M059J (cell line): ENCODE measurements at places on chromosomes 2 and 18. TPM values are rescaled to one million over a fixed set of nuclear protein-coding genes. Genes with fewer than 3 reads are reported as not detected.

DNA sequence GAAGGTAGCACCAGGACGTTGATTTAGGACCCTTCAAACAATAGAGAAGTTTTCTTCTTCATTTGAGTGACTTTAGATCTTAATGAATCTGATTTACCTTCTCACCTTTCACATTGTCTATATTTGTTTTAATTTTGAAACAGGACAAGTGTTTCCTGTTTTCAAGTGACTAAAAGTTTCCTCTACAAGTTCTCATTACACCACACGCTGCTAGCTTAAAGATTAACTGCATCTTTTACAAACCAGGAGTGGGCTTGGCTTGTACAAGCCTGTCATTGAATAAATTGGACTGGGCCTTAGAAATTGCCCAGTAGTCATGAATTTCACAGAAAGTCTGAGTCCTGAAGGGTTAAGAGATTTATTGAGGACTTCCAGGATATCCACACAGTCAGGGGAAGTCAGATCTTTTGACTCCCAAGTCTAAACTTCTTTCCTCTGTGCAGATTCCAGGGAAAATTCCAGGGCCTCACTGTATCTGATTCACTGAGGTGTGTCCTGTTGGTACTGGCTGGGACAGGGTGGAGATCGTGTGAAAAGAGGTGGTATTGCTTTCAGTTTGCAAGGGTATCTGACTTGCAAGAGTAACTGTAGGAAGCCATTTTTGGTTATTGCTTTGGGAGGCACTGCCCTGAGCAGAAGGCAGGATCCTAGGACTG is 3.4 kb downstream of the SGPP2 start:
- DNase-seq: peak; percentile 30

GRCh38 chr2:63743982-63744966 is 97.4 kb upstream of the UGP2 start:
- DNase-seq: no peak

DNA sequence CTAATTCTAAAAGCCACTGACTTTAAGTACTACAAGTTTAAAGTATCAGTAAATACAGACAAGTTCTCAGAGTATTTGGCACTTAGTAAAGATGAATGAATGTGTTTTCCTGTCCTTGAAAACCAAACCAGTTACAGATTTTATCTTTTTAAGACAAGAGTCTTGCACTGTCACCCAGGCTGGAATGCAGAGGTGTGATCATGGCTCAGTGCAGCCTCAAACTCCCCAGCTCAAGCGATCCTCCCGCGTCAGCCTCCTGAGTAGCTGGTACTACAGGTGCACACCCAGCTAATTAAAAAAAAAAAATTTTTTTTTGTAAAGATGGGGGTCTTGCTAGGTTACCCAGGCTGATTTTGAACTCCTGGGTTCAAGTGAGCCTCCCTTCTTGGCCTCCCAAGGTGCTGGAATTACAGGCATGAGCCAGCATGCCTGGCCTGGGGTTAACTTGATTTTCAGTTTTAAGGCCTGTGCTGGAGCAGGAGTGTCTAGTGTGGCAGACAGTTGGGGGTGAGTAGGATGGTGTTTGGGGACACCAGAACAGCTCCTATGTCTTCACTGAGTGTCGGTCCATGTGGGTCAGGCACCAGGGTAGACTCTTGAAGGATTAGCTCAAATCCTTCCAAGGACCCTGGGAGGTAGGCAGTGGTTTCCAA is 9.7 kb downstream of the RPS7 start:
- no peak for DNase-seq

- peak; percentile 63 for DNase-seq
These were observed 587 bp downstream of the SUMO1 start for GRCh38 chr2:202237787-202238233.

- DNase-seq: peak; percentile 50
These were observed 539.4 kb downstream of the RIT2 start for GRCh38 chr18:42576124-42576523.

GRCh38 chr2:43493954-43494353 is 101.9 kb downstream of the THADA start:
- DNase-seq: no peak

GRCh38 chr2:54757500-54757899 is 34.0 kb downstream of the EML6 start:
- peak; percentile 32 for DNase-seq

- DNase-seq: no peak
These were observed 113.6 kb upstream of the APCDD1 start for GRCh38 chr18:10340821-10341220.

DNA sequence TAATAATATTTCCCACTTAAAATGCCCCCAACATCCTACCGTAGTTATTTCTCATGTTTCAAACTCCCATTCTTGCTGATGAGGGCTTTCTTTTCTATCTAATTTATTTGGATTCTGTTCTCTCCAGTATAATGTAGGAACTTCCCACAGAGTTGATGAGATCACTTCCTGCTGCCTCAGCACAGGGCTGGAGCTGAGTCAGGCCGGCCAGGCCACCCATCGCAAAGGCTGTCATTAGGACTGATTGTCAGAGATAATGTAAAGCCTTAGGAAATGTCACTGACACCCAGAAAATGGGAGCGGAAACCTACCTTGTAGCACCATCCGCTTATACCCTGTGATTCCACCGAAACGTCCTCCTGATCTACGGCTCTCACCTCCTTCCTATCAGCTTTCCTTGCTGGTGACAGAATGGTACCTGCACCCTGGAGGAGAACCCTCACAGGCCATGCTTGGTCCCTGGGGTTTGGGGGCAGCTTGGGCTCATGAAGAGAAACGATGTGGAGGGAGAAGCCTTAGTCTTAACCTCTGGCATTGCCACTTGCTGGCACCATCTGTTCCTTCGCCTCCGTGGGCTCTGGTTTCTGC is 672.8 kb upstream of the ID2 start:
- peak; percentile 16 for DNase-seq

GRCh38 chr2:130830538-130830937 is 6.2 kb upstream of the ARHGEF4 start:
- DNase-seq: no peak

DNA sequence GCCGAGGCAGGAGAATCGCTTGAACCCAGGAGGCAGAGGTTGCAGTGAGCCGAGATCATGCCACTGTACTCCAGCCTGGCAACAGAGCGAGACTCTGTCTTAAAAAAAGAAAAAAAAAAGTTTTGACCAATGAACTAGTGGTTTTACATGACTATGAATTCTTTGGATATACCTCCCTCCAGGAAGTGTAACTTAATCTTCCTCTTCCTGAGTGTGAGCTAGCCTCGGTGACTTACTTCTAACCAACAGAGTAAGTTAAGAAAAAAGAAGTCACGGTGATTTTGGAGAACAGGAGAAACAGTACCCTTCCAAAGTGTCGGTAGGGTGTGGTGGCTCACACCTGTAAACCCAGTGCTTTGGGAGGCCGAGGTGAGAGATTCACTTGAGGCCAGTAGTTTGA is 7.1 kb downstream of the TIA1 start:
- DNase-seq: peak; percentile 37

DNA sequence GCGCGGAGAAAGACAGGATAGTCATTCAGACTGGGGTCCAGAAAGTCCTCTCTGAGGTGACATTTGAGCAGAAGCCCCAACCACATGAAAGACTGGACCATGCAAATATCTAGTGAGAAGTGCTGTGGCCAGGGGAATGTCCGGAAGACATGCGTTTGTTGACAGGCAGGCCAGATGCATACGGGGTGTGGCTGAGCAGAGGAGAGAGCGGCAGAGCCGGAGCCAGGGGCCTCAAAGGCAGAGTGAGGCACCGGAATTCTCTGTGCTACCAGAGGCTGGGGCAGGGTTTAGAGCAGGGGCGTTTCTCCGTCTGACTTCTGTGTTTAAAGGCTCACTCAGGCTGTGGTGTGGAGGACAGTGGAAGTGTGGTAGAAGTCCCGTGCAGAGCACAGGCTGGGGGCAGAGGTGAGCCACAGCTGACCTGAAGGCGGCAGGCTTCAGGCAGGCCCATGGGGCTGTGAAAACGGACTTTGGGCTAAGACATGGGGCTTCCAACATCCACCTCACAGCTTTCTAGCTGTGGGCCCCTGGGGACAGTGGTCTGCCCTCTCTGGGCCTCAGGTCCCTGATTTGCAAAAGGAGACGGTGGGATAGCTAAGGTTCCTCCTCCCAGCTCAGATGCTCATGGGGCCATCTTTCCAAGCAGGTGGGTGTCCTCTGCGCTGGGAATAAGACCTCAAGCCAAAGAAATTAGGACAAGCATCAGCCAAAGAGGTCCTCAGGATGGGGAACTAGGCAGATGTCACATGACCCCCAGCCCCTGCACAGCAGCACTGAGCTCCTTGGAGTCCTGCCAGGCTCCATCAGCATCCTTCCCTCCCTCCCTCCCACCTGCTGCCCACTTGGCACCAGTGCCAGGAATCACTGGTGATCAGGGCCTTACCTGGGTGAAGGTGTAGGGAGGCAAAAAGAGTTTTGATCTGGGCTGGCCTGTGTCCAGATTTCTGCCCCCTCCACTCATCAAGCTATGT is 11.2 kb downstream of the RUFY4 start:
- DNase-seq: no peak

GRCh38 chr2:174673440-174673839 is 75.8 kb upstream of the WIPF1 start:
- no peak for DNase-seq

DNA sequence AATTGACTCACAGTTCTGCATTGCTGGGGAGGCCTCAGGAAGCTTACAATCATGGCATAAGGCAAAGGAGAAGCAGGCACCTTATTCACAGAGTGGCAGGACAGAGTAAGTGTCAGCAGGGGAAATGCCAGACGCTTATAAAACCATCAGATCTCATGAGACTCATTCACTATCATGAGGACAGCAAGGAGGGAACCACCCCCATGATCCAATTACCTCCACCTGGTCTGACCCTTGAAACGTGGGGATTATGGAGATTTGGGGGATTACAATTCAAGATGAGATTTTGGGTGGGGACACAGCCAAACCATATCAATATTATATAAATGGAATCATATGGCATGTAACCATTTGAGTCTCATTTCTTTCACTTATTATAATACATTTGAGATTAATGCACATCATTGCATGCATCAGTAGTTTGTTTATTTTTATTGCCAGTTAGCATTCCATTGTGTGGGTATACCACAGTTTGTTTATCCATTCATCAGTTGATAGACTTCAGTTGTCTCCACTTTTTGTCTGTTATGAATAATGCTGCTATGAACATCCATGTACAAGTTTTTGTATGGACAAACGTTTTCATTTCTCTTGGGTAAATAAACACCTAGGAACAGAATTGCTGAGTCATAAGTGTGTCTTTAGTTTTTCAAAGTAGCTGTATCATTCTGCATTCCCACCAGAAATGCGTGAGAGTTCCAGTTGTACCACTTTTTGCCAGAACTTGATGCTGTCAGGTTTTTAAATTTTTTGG is 5.8 kb upstream of the SRBD1 start:
- DNase-seq: peak; percentile 79

- no peak for DNase-seq
These were observed 77.9 kb downstream of the EIPR1 start for GRCh38 chr2:3299703-3300102.

DNA sequence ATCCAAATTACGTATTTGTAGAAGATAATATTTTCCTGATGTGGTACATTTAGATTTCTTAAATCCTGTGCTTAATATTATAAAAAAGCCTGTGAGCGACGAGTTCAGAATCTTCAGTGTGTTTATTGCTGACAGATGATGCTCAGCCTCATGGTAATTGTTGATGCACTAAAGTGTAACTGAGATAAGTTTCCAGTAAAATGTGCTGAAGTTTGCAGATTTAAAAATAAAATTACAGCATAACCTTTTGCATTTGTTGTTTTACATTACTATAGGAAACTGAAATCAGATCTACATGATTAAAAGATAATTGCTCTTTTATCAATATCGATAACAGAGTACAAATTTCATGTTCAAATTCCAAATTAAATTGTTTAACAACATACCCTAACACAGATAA is 307.6 kb downstream of the FIGN start:
- DNase-seq: no peak

- DNase-seq: peak; percentile 30
These were observed 153.5 kb upstream of the ALKAL2 start for GRCh38 chr2:441258-442022.

- DNase-seq: no peak
These were observed 605.2 kb upstream of the SYT4 start for GRCh38 chr18:43882358-43883055.

GRCh38 chr2:50111067-50111466 is 920.9 kb downstream of the NRXN1 start:
- no peak for DNase-seq

GRCh38 chr2:24638568-24638967 is 147.5 kb downstream of the NCOA1 start:
- peak; percentile 15 for DNase-seq

DNA sequence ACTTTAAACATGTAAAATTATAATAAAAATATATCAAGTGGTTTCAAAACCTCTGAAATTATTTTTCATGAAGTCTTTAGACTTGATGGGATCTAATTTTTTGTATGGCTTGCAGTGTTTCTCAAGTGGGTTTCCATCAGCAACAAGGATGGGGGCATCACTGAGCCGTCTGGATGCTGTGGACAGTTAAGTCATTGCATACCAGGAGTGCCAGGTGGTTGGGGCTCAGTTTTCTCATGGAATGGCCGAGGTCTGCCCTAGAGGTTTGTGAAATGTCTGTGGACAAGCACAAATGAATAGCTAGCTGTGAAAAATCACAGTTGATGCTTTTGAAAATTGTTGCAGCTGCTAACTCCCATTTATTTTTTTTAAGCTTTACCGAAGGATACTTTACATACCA is 1.7 kb downstream of the PRELID3A start:
- peak; percentile 25 for DNase-seq

- no peak for DNase-seq
These were observed 167.1 kb upstream of the SIX2 start for GRCh38 chr2:45176390-45176789.

- DNase-seq: peak; percentile 68
These were observed 92.4 kb downstream of the SOCS6 start for GRCh38 chr18:70380915-70381896.

- DNase-seq: no peak
These were observed 166.5 kb downstream of the RTP5 start for GRCh38 chr2:242035858-242036652.

GRCh38 chr18:52694804-52695203 is 354.8 kb downstream of the DCC start:
- no peak for DNase-seq

- no peak for DNase-seq
These were observed 103.5 kb upstream of the YWHAQ start for GRCh38 chr2:9734308-9734707.

- DNase-seq: no peak
These were observed 44.7 kb downstream of the M1AP start for GRCh38 chr2:74603282-74604000.

- no peak for DNase-seq
These were observed 898.3 kb downstream of the CPS1 start for GRCh38 chr2:211454679-211455078.

GRCh38 chr2:239005586-239005985 is 157.7 kb downstream of the TWIST2 start:
- no peak for DNase-seq

GRCh38 chr2:201900362-201900761 is 94.0 kb downstream of the CDK15 start:
- peak; percentile 55 for DNase-seq

TRIM43B gene
- total RNA-seq: not detected in 2 replicates

NEU4 gene
- total RNA-seq: not detected in 2 replicates

CTAGE1 gene
- total RNA-seq: 0.15 TPM in 1 of 2 replicates, not detected in the other

TBR1 gene
- not detected in 2 replicates for total RNA-seq

UGT1A3 gene
- not detected in 2 replicates for total RNA-seq

UBR3 gene
- total RNA-seq: 7.6 and 15.3 TPM in 2 replicates

D2HGDH gene
- total RNA-seq: 3.5 and 6.1 TPM in 2 replicates

TMEM182 gene
- total RNA-seq: 5.5 and 11.1 TPM in 2 replicates

NBEAL1 gene
- total RNA-seq: 5.9 and 6.9 TPM in 2 replicates

C2orf72 gene
- 1.1 and 1.6 TPM in 2 replicates for total RNA-seq

MC4R gene
- not detected in 2 replicates for total RNA-seq

ANKRD30B gene
- 0.57 and 3.4 TPM in 2 replicates for total RNA-seq
